ENCODE measurements at places on chromosomes 4 and X.

GRCh38 chr4:179248821-179249220 lies 1806.6 kb upstream of the AGA start:
- no peak for DNase-seq

GRCh38 chr4:88937081-88937480 lies 119.9 kb downstream of the FAM13A start:
- no peak for DNase-seq

DNA sequence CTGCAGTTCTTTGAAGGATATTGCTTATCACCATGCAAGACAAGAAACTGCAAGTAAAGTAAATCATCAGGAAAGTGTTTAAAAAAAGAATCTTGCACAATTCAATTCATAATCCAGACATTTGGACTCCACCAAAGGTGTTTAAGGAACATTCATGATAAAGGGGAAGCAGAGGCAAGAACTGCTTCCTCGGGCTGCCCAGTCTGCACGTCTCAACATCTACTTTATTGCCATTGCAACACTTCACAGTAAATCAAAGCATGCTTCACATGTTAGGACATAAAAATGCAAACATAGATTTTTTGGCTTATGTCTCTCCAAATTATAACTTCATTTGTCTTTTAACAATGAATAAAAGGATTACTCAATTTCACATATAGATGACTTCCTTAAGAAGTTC lies 42.5 kb downstream of the MID1 start:
- no peak for DNase-seq

GRCh38 chr4:70531981-70532380 lies 13.6 kb downstream of the AMTN start:
- DNase-seq = peak; percentile 24

- no peak for DNase-seq
Measured at GRCh38 chr4:55386840-55387239, 8.9 kb upstream of the TMEM165 start.

DNA sequence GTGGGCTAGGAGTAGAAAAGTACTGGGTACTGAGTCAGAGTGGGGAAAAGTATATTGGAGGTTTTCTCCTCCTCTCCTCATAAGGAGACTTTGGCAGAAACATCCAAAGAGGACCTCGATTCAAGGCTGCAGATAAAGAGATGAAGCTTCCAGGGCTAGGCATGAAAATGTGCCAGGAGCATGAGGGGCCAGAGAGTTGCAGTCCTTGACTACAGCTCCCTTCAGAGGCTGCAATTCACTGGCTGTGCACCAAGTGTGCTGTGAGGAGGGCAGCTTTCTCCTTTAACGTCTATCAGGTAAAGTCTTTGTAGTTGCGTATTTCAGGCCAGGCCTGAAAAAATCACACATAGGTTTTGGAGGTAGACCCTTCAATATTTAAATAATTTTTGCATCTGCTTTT lies 174.9 kb upstream of the VEGFC start:
- DNase-seq = no peak

DNA sequence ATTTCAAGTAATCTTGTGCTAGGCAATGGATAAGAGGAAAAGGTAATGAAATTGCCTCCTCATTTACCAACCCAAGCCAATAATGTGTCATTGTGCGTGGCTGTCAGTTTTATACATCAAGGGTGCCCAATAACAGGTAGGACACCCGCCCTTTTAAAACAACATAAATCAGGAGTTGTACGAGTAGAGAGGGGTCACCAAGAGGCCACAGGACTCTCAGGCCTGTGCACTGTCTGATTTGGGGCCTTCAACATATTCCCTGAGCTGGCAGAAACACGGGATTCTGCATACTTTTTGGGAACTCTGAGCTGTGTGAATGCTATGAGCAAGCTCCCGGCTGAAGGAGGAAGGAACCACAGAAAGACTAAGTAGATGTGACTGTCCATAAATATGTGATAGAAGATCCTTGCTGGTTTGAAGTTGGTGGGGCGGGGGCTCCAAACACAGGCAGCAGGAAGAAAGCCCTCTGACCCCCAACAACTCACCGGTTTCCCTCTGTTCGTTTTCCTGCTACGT lies 82.7 kb upstream of the MAML3 start:
- no peak for DNase-seq

- DNase-seq = no peak
Measured at GRCh38 chr4:79923281-79923680, 149.7 kb downstream of the ANTXR2 start.

DNA sequence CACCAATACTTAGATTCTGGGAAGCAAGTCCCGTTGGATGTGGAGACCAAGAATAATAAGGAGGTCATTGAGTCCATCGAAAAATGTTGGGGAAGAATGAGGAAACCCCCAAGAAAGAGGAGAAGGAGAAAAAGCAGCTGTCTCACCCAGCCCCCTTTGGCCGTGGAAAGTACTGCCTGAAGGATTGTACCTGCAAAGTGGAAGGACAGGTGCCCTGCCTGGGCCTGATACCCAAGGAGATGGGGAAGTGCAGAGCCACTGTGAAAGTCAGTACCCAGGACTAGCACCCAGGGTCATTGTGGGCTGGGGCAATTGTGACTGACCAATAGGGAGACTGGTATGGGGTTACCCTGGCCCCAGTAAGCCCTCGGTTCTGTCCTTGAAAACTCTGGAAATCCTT lies 13.8 kb upstream of the CFAP299 start:
- no peak for DNase-seq

DNA sequence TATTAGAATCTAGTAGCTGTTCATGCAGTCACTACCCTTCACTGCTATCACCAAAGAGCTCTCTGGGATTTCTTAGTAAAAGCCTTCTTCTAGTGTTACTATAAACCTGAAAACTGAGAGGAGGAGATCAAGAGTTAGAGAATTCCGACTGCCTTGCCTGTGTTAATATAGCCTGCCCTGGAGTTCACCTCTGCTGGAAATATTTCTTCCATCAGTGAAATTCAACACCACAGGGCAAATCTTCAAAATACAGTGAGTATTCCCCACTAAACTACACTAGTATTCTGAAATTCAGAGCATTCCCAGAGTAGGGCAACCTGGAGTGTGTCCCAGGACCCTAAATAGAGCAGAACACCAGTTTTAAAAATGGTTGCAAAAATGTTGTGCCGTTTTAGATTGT lies 301.1 kb downstream of the ARHGAP24 start:
- no peak for DNase-seq

GRCh38 chr4:159765382-159765781 lies 662.5 kb downstream of the RAPGEF2 start:
- no peak for DNase-seq

GRCh38 chr4:7332216-7333023 lies 102.3 kb downstream of the PSAPL1 start:
- no peak for DNase-seq

GRCh38 chr4:184434501-184435066 lies 39.8 kb downstream of the IRF2 start:
- no peak for DNase-seq

GRCh38 chr4:9800848-9801247 lies 19.4 kb downstream of the DRD5 start:
- no peak for DNase-seq

Data from iPS-NIHi11 (cell line).